ENCODE measurements at places on chromosomes 12 and 14.

- no peak for DNase-seq
These were observed 63.9 kb downstream of the IPO8 start for GRCh38 chr12:30631740-30632139.

- no peak for DNase-seq
These were observed 89.5 kb upstream of the BCL2L14 start for GRCh38 chr12:11981121-11981733.

DNA sequence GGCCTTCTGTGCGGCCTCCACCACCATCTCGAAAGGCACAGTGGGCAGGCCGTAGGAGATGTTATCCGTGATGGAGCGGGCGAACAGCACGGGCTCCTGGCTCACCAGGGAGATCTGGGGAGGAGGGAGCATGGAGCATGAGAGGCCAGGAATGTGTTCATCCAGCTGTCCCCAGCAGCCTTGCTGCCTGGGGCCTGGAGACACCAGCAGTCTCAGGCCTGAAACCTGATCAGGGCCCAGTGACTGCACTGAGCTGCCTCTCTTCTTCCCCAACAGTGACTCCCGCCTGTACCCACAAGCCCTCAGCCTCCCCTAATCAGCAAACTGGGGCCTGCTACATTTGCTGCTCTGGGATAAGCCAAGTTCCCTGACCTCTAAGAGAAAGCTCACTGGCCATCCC, 30.9 kb downstream of the ABCB9 start:
- DNase-seq: no peak

- no peak for DNase-seq
These were observed 22.9 kb downstream of the VEZT start for GRCh38 chr12:95240556-95240955.

- peak; percentile 45 for DNase-seq
These were observed 57.0 kb upstream of the CERS5 start for GRCh38 chr12:50224026-50224692.

GRCh38 chr12:48786591-48787544, 2.0 kb downstream of the ADCY6 start:
- DNase-seq: no peak

GRCh38 chr12:56991319-56992246, 14.8 kb downstream of the ZBTB39 start:
- no peak for DNase-seq

DNA sequence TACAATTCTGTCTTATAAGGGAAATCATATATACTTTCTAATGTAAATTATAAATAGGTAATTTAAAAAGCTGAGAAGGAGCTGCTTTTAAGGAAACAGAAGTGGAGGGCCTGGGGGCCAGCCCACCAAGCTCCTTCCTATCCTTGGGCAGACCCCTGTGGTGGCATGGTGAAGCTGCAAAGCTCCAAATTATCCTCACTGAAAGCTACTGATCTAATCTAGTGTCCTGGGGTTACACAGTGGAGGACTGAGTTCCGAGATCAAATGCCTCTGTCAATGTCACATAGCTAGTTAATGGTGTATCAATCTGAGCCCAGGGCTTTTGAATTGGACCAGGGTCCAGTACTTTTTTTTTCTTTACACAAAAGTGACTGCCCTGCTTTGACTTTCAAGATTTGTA, 355.4 kb downstream of the CEP128 start:
- DNase-seq: no peak

DNA sequence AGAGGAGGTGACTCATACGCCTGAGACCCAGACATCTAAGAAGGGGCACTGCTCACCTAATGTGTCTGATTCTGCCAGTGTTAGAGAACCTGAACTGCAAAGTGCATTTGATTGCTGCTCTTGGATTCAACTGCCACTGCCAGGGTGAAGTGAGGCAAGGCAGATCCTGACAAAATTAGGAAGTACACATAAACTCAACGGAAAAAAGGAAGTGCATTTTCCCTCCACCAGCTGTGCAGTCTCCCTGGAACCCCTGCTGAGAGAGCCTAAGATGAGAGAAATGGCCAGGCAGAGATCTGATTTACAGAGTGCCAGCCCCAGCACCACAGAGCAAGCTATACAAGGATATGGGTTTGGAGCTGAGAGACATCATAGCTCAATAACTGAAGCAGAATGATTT, 215.3 kb downstream of the SEC23A start:
- DNase-seq: no peak

- DNase-seq: no peak
These were observed 199.0 kb downstream of the BCL11B start for GRCh38 chr14:99072956-99073355.

- DNase-seq: no peak
These were observed 1.4 kb upstream of the TRMT61A start for GRCh38 chr14:103527408-103528145.

GRCh38 chr12:2998789-2999264, 39.6 kb downstream of the TEAD4 start:
- DNase-seq: peak; percentile 58

GRCh38 chr14:62501021-62501750, 544.1 kb downstream of the KCNH5 start:
- no peak for DNase-seq

DNA sequence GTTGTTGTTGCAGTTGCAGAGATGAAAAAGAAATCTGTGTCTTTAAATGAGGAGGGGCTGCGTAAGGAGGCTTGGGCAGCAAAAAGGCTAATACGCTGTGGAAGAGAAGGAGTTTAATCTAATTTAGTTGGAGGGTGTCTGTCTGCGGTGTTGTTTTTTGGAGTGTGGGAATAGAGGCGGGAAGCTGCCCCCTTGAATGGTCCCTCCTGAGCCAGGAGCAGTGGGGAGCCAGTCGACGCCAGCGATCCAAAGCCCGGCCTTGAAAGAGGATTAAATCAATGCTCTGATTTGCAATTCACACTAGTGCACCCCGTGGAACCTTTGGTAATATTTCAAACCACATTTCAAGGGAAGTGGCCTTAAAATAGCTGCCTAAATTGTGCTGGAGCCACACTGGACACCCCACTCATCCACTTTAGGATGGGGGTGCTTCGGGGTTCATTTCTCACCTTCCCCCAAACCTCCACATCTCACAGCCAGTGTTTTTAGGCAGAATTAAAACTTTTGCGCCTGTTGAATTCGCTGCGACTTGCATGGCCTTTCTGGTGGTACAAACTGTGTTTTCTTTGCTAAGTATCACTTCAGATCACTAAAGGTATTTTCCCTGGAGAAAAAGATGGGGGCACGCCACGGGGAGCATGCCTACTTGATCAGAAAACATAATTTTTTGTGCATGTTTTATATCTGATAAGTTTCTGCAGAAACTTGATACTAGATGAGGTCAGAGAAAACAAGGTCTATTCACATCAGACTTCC, 4.1 kb upstream of the FZD10 start:
- DNase-seq: no peak

GRCh38 chr12:19869413-19869812, 430.1 kb downstream of the AEBP2 start:
- no peak for DNase-seq

GRCh38 chr14:32702562-32702961, 236.1 kb upstream of the NPAS3 start:
- DNase-seq: no peak

DNA sequence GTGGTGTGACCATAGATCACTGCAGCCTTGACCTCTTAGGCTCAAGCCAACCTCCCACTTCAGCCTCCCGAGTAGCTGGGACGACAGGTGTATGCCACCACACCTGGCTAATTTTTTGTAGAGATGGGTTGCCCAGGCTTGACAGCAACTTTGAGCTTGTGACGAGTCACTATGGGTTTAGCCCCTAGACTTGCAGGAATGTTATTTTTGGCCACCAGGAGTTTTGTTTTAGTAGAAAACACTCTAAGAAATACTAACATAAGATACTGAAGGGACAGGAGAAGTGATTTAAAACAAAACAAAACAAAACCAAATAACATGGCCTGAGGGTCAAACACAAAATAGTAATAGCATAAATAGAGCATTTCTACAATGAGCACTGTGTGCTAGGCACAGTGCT, 26.4 kb downstream of the SETD3 start:
- DNase-seq: no peak

- peak; percentile 65 for DNase-seq
These were observed 12.5 kb upstream of the FOXN3 start for GRCh38 chr14:89429199-89430181.
